ENCODE measurements at places on chromosomes 5 and 9.

- DNase-seq = no peak
These were observed 99.8 kb downstream of the TAF11L14 start for GRCh38 chr5:17734011-17734410.

DNA sequence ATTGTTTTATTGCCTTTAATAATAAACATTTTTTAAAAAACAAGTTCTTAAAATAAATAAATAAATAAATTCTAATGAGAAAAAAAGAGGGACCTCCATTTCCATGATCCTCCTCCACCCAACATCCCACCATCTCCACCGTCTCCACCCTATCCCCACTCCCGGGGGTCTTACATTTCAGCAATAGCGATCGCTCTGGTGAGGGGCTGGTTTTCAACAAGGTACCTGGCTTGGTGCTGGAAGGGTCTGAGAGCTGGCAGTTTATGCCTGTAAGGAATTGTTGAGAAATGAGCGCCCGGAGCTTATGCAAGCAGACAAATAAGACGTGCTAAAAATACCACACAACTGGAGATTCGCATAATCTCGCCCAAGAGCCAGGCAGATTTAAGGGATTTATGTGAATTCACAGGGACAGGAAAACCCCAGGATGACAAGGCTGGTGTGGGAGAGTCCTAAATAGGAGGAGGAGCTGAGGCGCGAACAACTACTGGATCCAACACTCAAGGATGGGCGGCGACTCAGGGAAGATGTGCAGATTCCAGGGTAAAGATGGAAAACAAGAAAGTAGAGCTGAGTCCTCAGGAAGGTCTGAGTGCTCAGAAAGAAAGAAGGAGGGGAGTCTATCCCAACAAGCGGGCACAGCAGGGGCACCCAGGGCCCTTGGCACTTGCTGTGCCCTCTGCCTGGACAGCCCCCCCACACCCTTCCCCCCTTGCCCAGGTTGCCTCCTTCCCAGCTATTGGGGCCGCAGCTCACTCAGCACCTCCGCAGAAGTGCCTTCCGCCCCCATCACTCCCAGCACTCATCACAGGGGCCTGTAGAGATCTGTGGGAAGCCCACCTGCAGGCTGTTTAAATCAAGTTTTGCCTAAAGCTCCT, 27.0 kb downstream of the TRIM14 start:
- no peak for DNase-seq

DNA sequence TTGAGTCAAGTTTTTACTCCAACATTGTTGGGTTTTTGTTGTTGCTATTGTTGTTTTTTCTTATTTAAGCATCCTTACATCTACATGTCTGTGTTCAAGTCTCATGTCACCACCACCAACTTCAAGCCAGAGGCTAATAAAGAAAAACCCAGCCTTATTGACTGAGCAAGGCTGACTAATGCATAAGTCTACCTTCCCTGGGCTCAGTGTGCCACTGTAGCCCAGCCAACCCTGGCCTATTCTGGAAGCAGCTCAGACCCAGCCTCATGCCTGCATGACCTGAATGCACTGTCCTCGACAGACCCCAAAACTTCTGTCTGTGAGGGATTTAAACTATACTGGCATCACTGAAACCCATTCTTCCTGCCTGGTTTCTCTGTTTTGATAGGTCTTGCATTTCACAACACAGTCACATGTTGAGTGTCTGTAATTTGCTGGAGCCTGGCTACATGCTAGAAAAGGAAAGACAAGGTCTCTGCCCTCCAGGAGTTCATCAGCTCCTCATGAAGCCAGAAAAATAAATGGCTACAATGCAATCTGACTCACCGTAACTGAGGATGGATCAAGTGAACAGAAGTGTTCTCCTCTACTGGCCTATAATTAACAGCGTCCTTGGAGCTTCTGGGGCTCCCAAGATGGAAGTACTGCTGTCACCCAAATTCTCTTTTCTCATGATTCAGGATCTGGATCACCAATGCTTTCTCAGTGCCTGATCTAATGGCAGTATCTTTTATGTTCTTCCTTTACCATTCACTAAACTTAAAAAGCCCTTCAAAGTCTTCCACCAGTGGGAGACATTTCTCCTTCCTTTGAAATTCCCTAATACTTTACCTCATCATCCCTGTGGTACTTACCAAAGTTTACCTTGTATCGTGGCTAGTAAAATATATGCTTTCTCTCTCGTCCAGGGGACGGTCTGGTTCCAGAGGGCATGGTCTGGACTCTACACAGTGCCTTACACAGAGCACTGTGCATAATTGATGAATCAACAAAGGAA, 103.9 kb upstream of the IFNE start:
- DNase-seq = no peak

- no peak for DNase-seq
These were observed 58.3 kb upstream of the SEMA6A start for GRCh38 chr5:116632890-116633289.

Data from activated CD4-positive, alpha-beta T cell treated with anti-CD3 and anti-CD28 coated beads for 1 hour (primary cell).